ENCODE measurements at places on chromosomes 3 and 15.
A peak's percentile ranks its signal among the peaks of the same experiment; 100 is the strongest.

GRCh38 chr3:195805181-195805580 lies 6.5 kb downstream of the MUC4 start:
- DNase-seq: no peak

GRCh38 chr15:53976844-53977392 lies 1.3 kb upstream of the UNC13C start:
- DNase-seq: no peak

DNA sequence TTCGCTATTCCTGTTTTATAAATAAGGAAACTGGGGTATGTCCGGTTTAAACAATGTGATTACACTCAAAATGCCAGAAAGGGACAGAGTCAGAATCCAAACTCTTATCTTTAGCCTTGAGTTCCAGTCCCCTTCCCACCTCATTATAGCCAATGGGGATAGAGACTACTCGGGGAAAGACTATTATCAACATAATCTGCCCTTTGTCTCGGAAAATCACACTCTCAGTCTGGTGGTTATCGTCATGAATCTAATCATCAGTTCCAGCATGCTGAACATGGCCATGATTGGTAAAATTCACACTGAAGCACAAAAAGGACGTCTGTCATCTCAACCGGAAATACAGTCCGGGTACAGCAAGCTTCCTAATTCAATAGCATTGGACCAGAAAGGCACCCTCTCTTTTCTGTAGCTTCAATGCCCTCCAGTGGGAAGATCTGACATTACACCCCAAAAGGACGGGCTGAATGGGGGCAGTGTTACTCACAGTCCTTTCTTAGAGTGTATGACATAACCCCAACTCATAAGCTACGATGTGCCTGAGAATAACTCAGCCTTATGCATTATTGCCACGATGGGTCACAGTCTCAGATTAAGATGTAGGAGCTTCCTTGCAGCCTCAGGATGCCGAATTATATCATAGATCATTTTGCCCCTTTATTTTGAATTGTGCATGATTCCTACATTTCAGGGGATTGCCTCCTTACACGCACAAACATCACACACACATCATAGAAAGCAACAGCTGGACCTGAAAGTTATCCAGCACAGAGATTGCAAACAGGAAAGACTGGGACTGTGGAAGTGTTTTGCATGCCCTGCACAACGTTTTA lies 390.4 kb upstream of the LMCD1 start:
- peak; percentile 21 for DNase-seq

GRCh38 chr3:36734742-36735141 lies 29.6 kb downstream of the DCLK3 start:
- DNase-seq: no peak

- DNase-seq: no peak
These were observed 11.9 kb downstream of the CX3CR1 start for GRCh38 chr3:39267631-39268548.

- DNase-seq: no peak
These were observed 15.7 kb downstream of the EMC4 start for GRCh38 chr15:34240537-34240936.

DNA sequence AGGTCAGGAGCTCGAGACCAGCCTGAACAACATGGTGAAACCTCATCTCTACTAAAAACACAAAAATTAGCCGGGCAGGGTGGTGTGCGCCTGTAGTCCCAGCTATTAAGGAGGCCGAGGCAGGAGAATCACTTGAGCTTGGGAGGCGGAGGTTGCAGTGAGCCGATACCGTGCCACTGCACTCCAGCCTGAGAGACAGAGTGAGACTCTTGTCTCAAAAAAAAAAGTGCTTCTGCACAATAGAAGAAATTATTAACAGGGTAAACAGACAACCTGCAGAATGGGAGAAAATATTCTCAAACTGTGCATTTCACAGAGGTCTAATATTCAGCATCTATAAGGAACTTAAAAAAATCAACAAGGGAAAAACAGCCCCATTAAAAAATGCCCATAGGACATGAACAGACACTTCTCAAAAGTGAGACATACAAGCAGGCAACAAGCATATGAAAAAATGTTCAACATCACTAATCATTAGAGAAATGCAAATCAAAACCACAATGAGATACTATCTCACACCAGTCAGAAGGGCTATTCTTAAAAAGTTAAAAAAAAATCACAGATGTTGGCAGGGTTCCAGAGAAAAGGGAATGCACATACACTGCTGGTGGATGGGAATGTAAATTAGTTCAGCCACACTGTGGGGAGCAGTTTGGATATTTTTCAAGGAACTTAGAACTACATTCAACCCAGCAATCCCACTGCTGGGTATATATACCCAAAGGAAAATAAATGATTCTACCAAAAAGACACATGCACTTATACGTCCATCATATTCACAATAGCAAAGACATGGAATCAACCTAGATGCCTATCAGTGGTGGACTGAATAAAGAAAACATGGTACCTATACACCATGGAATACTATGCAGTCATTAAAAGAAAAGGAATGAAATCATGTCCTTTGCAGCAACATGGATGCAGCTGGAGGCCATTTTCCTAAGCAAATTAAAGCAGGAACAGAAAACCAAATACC lies 75.5 kb downstream of the MSL2 start:
- no peak for DNase-seq

- DNase-seq: no peak
These were observed 24.7 kb downstream of the EOGT start for GRCh38 chr3:68988740-68989139.

GRCh38 chr3:33729993-33730392 lies 11.9 kb upstream of the CLASP2 start:
- no peak for DNase-seq
